Type B pancreatic cell (in vitro differentiated cells): ENCODE measurements at places on chromosomes 1 and 21. TPM values are rescaled to one million over a fixed set of nuclear protein-coding genes. Genes with fewer than 3 reads are reported as not detected.

PCP4 gene
- total RNA-seq: 20.3 and 31.0 TPM in 2 replicates

CNR2 gene
- total RNA-seq: not detected in 2 replicates

- no peak for DNase-seq
These were observed 69.7 kb downstream of the CC2D1B start for GRCh38 chr1:52296345-52296744.

DNA sequence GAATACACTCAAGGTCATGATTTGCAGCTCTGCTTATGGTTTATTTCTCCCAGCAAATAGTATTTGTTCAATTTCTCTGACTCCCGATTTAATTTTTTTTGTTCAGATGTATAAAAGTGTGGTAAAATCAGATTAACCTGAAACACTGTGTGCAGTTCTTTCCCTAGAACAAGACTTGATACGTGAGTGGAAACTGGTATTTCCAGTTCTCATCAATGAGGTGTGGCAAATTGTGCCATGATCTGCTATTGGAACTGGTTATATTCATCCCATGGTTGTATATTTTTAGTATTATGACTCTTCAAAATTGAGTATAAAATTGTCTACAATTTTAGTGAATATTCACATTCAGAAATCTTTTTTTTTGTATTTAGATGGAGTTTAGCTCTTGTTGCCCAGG, 76.8 kb upstream of the IVNS1ABP start:
- no peak for DNase-seq

DNA sequence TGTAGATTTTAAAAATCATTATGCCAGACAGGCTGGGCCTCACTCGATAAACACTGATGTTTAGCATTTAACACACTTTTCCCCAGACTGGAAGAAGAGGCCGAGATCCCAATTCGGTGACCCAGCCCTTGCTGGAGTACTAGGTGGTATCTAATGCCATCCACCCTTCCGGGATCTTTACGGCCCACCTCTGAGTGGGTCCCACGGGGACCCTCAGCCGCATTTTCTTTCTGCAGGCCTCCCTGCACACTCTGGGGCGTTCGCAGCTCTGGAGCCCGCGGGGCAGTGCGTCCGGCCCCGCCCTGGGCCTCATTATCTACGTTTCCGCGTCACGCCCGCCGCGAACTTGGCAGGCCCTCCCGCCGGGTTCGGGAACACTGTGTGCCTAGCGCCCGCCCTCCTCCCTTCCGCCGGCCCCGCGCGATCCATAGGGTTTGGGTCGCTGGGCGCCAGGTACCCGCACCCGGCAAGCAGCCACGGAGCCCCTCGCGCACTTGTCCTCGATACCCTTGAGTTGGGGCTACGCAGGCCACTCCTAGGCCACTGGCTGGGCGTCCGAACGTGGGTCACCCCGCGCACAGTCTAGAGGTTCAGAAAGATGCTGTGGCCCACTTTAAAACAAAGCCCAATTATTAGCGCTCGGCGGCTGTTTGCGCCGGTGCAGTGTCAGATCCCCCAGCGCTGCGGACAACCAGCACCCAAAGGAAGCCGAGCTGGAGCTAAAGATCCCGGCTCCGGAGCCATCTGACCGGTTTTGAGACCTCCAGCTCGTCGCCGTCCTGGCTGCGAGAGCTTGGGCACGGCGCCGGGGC, 950 bp upstream of the EVA1C start:
- DNase-seq: no peak

- no peak for DNase-seq
These were observed 146.9 kb upstream of the C1orf174 start for GRCh38 chr1:4046836-4047461.

DNA sequence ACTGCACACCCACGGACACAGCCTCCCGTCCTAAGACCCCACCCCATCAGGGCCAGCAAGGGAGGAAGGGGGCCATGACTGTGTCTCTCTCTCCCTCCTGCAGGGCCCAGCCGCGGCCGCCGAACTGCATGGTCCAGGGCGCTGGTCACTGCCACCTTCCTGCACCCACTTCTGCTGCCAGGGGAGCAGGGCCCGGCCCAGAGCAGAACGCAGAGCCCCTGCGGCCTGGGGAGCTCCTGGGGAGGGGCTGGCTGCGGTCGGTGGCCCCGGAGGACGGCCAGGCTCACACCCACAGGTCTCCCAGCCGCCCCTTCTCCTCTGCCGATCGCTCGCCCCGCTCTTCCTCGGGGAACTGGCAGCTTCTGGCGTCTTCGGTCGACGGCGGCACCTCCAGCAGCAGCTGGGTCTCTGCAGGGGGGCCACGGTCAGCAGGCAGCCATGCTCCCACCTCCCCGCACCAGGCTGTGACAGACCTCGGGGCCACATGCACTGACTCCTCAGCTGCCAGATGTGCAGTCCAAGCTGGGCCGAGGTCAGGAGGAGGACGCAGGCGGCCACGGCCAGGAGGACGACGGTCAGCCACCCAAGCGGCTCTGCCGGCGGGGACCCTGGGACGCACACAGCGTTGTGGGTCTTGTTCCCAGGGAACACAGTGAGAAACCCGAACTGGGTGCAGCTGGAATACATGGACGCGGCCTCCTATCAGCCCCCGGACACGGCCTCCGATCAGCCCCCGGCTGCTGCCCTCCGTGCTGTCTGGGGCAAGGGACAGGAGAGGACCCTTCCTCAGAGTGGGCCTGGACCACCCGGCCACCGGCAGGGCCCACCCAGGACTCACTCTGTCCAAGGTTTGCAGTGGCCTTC, 2.6 kb downstream of the TNFRSF18 start:
- DNase-seq: no peak
